ENCODE measurements at places on chromosomes 12 and 14. TPM values are rescaled to one million over a fixed set of nuclear protein-coding genes. Genes with fewer than 3 reads are reported as not detected.

- no peak for DNase-seq
Measured at GRCh38 chr12:102543494-102544485, 63.4 kb upstream of the IGF1 start.

DNA sequence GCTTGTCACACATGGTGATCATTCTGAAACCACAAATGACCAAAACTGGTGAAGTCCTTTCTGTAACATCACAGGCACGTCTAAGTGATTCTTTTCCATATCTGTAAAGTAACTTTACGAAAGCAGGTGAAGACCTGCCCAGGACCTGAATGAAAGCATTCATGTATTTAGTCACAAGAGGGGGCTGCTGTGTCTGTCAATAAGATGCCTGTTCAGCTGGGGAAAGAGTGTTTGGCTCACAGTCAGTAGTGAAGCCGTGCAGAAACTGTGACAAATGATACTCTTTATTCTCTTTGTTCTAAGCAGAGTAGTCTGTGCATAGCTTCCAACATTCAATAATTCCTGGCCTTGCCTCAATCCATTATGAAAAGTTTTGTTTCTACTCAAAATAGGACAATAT, 373.5 kb upstream of the OR4E1 start:
- DNase-seq, result peak; percentile 12

DNA sequence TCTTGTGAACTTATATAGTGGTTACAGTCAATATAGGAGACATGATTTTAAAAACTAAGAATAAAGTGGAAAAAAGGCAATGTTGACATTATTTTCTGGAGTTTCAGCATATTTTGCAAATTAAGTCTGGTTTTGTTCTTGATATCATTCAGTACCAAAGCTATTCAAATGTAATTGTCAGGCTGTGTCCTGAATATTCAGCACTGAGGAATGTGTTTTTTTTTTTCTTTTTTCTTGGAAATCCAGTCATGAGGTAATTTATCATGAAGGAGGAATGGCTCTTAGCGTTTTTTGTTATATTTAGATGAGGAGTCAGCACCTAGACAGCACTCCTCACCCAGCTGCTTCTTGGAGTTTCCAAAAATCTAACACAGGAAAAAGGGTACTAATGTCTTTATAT, 225.5 kb downstream of the CCDC91 start:
- DNase-seq, result no peak

Gene JPH4
- 0.13 TPM for total RNA-seq

- DNase-seq, result no peak
Measured at GRCh38 chr12:18723752-18724151, 14.1 kb downstream of the PLCZ1 start.

Gene POTEM
- total RNA-seq, result not detected

Gene PRORP
- 24.9 TPM for total RNA-seq

DNA sequence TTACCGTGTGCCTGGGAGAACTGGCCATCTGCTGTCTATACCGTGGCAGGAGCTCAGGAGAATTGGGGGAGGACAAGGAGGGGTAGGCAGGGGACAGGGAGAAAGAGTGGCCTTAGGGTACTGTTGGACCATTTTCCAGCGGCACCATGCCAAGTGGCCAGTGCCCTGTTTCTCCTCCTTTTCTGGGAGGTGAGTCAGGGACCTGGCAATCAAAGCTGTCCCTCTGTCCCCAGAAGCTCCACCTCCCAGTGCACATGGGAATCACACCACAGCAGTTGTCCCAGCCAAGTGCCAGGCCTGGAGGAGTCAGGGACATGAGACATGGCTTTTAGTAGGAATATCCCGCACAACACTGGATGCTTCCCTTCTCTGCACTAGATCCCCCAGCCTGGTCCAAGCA, 118.0 kb downstream of the GCH1 start:
- no peak for DNase-seq

DNA sequence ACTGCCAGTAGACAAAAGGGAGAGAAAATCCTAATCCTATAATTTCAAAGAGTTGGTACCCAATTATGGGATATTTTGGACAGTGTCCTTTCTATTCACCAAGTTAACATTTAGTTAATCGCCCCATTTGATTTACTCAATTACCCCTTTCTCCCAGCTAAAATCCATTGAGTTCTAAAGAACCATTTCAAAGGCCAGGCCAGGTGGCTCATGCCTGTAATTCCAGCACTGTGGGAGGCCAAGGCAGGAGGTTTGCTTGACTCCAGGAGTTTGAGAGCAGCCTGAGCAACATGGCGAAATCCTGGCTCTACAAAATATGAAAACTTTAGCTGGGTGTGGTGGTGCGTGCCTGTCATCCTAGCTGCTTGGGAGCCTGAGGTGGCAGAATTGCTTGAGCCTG, 5.5 kb upstream of the GPR19 start:
- no peak for DNase-seq

GRCh38 chr14:66101662-66102061, 384.5 kb upstream of the CCDC196 start:
- DNase-seq, result no peak

DNA sequence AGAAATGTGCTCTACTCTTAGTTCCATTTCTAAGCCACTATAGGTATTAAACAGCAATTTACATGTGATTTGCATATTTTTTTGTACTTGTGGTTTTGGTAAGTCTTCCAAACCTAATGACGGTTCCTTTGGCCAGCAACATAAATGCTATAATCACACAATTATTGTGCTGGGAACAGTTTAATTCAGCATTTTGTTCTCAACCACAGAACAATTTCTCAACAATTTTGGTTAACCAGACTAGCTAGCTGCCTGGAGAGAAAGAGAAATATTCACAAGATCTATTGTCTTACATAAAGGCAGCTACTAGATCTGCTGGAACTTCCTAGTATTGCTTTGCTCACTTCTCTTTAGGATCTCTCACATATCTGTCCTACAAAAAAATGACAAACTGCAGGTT, 265.3 kb downstream of the SOX5 start:
- no peak for DNase-seq

Gene KRT6A
- not detected for total RNA-seq

DNA sequence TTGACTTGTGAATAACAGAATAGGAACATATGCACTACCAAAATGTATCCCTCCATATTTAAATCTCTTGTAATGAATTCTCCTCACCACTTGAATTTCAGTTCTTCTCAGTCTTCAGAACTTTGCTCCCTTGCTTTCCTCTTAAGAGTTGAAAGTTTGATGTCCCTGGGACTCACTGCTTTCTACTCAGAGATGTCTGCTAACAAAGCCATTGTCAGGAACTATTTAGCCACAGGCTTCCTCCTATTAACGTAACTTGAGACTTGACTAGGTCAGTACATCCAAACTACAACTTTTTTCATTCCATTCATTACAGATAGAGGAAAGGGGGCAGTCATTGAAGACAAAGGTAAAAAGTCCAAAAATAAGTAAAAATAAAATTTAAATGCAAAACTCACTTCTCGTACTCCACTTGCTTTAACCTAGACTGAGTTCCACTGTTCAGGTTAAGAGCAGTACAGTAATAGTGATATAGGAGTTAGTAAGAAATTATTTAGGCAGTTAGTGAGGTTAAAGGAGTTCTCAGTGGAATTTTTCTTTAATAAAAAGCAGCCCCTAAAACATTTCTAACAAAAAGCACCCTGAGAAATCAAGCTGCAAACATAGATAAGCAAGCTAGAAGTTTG, 364.2 kb downstream of the SOX5 start:
- DNase-seq, result no peak

Gene BCL11B
- total RNA-seq, result under 0.01 TPM

GRCh38 chr12:105765053-105766014, 373.4 kb downstream of the NUAK1 start:
- DNase-seq, result peak; percentile 45

DNA sequence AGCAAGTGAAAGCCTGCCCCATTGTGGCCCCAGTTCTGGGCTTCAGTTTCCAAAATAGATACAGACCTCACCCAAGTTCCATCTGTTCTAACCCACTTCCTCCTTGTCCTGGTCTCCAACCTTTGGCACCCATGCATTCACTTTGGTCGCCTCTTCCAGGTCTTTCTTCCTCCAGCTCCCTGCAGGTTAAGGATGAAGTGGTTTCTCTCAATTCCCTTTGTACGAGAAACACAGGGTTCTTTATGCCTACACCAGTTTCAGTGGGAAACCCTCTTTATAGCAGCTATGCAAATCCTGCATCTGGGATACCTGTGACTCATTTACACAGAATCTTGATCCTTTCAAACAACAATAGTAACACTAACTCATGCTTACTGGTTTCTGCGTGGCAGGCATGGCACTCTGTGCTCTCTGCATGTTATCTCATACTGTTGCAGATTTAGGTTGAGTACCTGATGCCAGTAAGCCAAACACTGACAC, 110.6 kb upstream of the AMIGO2 start:
- no peak for DNase-seq

Gene NXPH4
- not detected for total RNA-seq

DNA sequence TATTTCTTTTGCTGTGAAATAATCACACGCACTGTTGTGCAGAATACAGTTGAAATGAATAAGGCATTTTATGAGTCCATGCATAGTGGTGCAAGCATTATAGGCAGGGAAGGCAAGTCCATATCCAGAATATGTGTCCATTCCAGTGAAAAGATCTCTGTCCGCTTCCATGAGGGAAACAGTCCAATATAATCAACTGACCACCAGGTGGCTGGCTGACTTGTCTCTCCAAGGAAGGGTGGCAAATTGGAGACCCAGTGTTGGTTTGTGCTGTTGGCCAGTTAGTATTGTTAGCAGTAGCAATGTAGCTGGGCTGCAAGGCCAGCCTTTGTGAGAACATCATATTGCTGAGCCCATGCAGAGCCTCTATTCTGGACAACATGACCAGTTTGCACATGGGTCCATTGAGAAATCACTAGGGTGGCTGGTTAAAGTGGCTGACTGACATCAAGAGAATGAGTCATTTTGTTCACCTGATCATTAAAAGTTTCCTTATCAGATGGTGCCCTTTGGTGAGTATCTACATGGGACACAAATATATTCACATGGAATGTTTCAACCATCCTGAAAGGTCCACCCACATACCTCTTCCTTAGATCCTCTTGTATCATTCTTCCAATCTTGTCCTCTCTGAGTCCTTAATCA, 17.3 kb upstream of the YAF2 start:
- no peak for DNase-seq

GRCh38 chr12:93762912-93763553, 85.9 kb downstream of the CRADD start:
- no peak for DNase-seq

Gene SALL2
- total RNA-seq, result 0.13 TPM

DNA sequence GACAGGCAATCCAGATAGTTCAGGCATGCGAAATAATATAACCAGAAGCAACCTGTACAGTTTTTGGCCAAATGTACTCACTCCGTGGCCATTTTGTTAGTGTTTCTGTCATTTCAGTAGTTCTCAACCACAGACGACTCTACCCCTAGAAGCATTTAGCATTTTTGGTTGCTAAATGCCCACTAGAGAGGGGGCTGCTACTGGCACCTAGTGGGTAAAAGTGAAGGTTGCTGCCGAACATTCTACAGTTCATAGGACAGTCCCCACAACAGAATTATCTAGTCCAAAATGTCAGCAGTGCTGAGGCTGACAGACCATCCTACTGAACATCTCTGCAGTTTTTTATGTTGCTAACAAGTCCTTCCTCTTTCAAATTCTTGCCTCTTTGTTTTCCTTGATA, 107.4 kb downstream of the TSHR start:
- no peak for DNase-seq

DNA sequence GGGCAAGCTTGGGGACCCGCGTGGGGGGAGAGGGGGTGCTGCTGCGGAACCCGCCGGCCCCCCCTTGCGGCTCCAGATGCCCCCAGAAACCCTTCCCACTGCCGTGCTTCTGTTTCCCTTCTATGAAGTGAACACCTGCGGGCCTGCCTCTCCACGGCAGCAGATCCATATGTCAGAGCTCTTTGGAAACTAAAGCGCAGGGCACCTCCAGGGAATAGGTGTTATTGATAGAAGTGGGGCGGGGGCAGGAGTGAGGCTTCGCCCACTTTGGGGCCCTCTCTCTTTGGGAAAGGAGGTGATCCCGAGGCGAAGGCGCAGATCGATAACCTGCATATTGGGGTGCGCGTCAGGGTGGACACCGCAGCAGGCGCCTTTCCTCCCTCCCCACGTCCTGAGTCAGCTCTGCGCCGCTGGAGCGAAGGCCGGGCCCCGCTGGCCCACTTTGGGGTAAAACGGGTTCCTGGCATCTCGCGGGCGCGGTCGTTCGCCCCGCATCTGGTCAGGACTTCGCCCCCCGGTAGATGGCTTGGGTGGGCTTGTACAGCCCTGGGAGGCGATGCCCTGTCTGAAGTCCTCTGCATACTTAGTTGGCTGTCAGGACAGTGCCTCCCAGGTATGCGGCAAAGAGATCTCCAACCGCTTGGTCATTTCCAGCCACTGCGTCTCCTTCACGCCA, 524 bp downstream of the KMT5A start:
- no peak for DNase-seq

DNA sequence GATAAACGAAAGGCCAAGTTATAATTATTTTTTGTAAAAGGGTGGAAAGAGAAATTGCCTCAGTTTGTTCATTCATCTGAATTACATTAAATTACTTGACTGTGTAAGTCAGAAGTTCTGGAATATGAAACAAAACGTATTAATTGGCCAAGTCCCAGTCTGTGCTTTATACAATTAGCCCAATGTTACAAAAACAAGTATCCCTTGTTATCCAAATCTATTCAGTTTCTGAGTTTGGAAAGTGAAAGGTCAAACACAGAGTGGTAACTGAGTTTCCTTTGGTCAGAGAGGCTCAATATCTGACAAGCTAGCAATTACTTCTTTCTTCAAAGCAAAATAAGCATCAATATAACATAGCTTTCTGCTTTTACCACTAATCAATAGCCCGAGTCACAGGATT, 62.6 kb downstream of the SPPL3 start:
- DNase-seq, result no peak

- no peak for DNase-seq
Measured at GRCh38 chr12:106386813-106387535, 29.4 kb downstream of the POLR3B start.

DNA sequence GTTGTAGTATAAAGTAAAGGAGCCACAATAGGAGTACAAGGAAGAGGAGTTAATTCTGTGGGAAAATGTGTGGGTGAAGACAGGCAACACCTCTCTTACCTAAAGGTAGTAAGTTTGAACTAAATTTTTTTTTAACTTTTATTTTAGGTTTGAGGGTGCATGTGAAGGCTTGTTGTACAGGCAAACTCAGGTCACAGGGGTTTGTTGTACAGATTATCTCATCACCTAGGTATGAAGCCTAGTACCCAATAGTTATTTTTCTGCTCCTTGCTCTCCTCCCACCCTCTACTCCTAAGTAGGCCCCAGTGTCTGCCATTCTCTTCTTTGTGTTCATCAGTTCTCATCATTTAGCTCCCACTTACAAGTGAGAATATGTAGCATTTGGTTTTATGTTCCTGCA, 70.5 kb downstream of the DNAI7 start:
- no peak for DNase-seq

DNA sequence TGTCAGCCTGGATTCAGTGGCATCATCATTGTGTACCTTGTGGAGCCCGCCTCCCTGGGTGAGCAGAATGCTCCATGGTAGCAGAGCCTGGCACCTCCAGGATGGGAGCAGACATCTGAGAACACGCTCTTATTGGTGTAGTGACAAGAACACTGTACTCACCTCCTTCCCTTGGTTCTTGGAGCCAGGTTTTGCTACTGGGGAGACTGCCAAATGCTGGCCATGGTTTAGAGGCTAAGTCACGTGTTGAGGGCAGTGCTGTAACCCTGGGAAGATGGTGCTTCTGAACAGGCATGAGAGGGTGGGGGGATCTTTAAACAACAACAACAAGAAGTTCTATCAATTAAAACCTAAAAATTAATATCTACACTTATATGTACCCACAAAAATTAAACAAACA, 47.6 kb upstream of the ASPG start:
- DNase-seq, result no peak

Measured in dermis microvascular lymphatic vessel endothelial cell (primary cell).